ENCODE measurements at places on chromosomes 4 and X.
A peak's percentile ranks its signal among the peaks of the same experiment; 100 is the strongest.

- H3K27ac ChIP-seq, result no peak overlapping the region
- H3K4me1 ChIP-seq, result no peaks in the 10 kb centered on the region
- H3K27me3 ChIP-seq, result no peaks in the 10 kb centered on the region
- no peak overlapping the region for H3K4me3 ChIP-seq
- no peaks in the 10 kb centered on the region for H3K36me3 ChIP-seq
Measured at GRCh38 chr4:15765910-15766697, 12.0 kb upstream of the CD38 start.

DNA sequence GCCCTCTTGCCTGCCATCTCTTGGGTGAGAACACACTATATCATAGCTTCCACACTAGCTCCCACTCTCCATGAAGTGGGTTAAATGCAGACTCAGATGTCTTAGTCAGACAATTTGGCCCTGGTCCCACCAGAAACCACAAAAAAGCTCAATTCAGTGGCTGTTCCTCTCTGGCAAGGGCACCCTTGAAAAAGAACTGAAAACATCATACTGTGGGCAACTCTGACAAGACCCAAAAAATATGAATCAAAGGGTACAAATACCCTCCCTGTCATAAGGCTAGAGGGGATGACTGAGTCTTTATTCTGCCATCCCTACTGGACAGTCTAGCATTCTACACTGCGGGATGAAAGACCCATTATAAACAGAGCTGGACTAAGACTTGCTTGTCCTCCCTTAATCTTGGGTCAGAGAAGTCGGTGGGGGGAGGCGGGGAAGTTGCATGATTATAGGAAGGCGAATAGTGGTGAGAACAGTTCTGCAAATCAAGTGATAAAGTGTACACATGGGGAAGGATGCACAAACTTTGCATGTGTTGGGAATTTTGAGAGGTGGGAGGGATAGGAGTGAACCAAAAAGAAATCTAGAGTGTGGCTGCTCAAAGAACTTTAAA, 172.1 kb downstream of the OPHN1 start:
- H3K4me1 ChIP-seq, result no peaks in the 10 kb centered on the region
- no peak overlapping the region for H3K4me3 ChIP-seq
- no peak overlapping the region for H3K27ac ChIP-seq
- no peaks in the 10 kb centered on the region for H3K27me3 ChIP-seq

DNA sequence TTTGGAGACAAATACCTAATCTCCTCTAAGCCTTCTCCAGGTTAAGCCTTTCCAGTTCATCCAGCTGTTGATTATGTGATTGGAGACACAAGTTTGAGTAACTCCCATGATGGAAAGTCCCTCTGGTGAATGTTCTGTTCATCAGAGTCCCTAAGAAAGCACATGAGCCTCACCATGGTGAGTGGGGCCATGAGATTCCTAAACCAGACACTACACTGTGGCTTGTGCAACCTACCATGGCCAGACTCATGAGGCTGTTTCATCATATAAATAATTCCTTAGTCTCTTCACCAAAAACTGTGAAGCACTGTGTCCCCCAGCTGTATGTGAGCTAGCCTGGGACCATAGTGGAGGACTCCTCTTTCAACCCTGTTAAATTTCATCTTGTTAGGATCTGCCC, 14.4 kb downstream of the PKD2 start:
- peaks cover 66% of the 10 kb centered on the region for H3K4me1 ChIP-seq
- H3K4me3 ChIP-seq, result no peak overlapping the region
- no peaks in the 10 kb centered on the region for H3K27me3 ChIP-seq

DNA sequence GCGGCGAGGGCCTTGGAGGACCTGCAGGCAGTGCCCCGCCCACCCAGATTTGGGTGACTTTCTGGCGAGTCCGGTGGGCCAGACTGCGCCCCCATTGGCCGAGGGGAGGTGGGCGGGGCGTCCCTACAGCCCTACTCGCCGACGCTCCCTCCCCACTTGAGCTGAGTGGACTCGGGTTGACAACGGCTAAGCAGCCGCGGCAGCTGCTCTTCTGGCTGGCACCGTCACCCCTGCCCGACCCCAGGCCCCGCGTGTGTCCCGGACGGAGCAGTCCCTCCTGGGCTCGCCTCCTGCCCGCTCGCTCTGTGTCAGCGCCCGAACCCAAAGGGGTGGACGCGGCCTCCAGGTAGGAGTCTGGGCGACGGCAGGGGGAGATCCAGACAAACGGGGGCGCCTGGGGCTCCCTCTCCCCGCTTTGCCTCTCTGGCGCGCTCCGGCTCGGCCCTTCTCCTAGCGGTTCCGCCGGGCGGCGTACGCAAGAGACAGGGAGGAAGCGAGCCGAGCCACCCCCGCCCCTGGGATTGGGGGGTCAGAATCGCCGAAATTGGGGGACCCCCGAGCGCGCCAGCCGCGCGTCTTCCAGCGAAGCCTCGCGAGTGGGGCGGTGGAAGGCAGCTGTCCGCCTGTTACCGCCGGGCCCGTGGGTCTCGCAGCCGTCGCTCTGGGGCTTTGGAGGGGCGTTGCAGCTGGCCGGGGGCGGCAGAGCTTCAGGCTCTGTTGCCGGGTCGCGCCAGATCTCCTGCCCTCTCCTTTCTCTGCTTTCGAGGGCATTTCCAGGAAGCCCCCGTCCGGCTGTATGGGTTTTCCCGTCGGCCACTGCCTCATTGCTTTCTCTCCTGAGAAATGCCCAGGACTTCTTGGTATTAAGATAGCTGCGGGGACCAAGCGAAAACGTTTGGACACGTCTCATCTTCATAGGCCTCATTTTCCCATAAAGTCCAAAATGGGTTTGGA, 46.3 kb downstream of the STARD8 start:
- DNase-seq, result peak; percentile 28
- H3K4me1 ChIP-seq, result no peaks in the 10 kb centered on the region
- H3K36me3 ChIP-seq, result no peaks in the 10 kb centered on the region

GRCh38 chrX:14354521-14354920, 174.8 kb upstream of the GLRA2 start:
- H3K36me3 ChIP-seq, result no peaks in the 10 kb centered on the region
- H3K4me1 ChIP-seq, result no peaks in the 10 kb centered on the region
- no peak overlapping the region for H3K4me3 ChIP-seq
- H3K27ac ChIP-seq, result no peak overlapping the region

- no peaks in the 10 kb centered on the region for H3K4me1 ChIP-seq
- no peak for DNase-seq
- H3K27me3 ChIP-seq, result no peaks in the 10 kb centered on the region
Measured at GRCh38 chr4:16838226-16838875, 60.1 kb downstream of the LDB2 start.

- H3K4me3 ChIP-seq, result no peak overlapping the region
- no peaks in the 10 kb centered on the region for H3K36me3 ChIP-seq
- no peak overlapping the region for H3K27ac ChIP-seq
- no peak for DNase-seq
- no peaks in the 10 kb centered on the region for H3K27me3 ChIP-seq
Measured at GRCh38 chrX:47690175-47690574, 31.2 kb upstream of the UXT start.

DNA sequence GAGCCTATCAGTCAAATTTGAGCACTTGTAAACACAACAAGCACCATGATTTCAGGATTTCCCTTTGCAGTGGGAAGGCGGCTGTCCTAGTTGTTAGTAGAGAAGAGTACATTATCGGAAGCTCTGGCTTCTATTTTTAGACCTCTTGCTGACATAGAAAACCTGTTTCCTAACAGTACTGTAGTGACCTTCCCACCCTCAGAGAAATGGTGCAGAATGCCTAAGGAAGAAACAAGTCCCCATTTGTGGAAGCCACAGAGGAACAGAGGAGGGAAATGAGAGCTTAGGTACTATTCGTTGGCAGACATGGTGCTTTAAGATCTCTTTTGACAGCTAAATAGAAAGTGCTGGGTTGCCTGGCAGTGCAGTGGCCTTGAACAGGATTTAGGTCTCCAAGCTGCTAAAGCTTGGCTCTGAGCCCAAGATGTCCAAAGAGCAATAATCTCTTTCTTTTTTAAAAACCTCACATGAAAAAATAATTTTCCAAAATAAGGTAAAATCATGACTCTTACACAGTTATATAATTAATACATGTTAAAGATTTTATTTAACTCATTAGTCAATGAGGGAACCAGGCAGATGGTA, 24.9 kb downstream of the GLRA2 start:
- no peaks in the 10 kb centered on the region for H3K36me3 ChIP-seq
- DNase-seq, result no peak
- H3K27me3 ChIP-seq, result no peaks in the 10 kb centered on the region
- H3K27ac ChIP-seq, result no peak overlapping the region

GRCh38 chr4:3318561-3319021, 25.8 kb downstream of the RGS12 start:
- H3K36me3 ChIP-seq, result peaks cover 14% of the 10 kb centered on the region
- no peaks in the 10 kb centered on the region for H3K27me3 ChIP-seq
- no peak overlapping the region for H3K27ac ChIP-seq
- H3K4me3 ChIP-seq, result no peak overlapping the region
- H3K4me1 ChIP-seq, result peaks cover 8% of the 10 kb centered on the region
- no peak for DNase-seq

DNA sequence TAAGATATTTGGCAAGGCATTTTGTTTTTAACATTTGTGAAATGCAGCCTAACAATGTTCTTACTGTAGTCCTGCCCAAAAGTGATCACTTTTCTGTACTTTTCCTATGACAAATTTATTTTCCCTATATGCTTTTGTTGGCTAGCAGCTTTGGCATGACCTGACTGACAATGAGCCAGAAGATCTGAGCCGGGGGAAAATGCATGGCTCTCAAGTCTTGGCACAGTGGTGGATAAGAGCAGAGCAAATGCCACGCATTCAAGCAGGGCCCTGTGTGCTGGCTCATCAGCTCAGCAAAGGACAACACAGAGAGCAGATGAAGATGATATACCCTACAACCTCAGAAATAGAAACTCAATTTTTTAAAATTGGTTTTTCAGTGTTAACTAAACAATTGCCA, 187.3 kb downstream of the ANAPC10 start:
- no peak for DNase-seq
- peaks cover 31% of the 10 kb centered on the region for H3K4me1 ChIP-seq
- no peaks in the 10 kb centered on the region for H3K36me3 ChIP-seq
- H3K27me3 ChIP-seq, result no peaks in the 10 kb centered on the region
- H3K27ac ChIP-seq, result no peak overlapping the region

GRCh38 chr4:151876381-151876988, 115.7 kb upstream of the GATB start:
- no peaks in the 10 kb centered on the region for H3K36me3 ChIP-seq
- H3K27me3 ChIP-seq, result no peaks in the 10 kb centered on the region
- no peak overlapping the region for H3K27ac ChIP-seq

GRCh38 chr4:169417629-169418282, 147.0 kb upstream of the SH3RF1 start:
- H3K4me1 ChIP-seq, result no peaks in the 10 kb centered on the region
- no peaks in the 10 kb centered on the region for H3K27me3 ChIP-seq
- H3K36me3 ChIP-seq, result no peaks in the 10 kb centered on the region
- no peak for DNase-seq
- H3K4me3 ChIP-seq, result no peak overlapping the region

GRCh38 chrX:38192007-38192810, 28.5 kb downstream of the SRPX start:
- H3K27me3 ChIP-seq, result no peaks in the 10 kb centered on the region
- no peaks in the 10 kb centered on the region for H3K36me3 ChIP-seq
- no peak overlapping the region for H3K4me3 ChIP-seq
- no peaks in the 10 kb centered on the region for H3K4me1 ChIP-seq
- no peak for DNase-seq

GRCh38 chr4:53459548-53459947, 82.1 kb downstream of the FIP1L1 start:
- H3K4me1 ChIP-seq, result no peaks in the 10 kb centered on the region
- no peak overlapping the region for H3K4me3 ChIP-seq

DNA sequence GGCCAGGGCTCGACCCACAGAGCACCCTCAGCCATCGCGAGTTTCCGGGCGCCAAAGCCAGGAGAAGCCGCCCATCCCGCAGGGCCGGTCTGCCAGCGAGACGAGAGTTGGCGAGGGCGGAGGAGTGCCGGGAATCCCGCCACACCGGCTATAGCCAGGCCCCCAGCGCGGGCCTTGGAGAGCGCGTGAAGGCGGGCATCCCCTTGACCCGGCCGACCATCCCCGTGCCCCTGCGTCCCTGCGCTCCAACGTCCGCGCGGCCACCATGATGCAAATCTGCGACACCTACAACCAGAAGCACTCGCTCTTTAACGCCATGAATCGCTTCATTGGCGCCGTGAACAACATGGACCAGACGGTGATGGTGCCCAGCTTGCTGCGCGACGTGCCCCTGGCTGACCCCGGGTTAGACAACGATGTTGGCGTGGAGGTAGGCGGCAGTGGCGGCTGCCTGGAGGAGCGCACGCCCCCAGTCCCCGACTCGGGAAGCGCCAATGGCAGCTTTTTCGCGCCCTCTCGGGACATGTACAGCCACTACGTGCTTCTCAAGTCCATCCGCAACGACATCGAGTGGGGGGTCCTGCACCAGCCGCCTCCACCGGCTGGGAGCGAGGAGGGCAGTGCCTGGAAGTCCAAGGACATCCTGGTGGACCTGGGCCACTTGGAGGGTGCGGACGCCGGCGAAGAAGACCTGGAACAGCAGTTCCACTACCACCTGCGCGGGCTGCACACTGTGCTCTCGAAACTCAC, 3.6 kb downstream of the MID1IP1 start:
- no peak for DNase-seq
- peak overlapping the region; percentile 86 for H3K4me3 ChIP-seq

Data from thoracic aorta (tissue), 2 donors.